Forelimb muscle (tissue), 1 donor: ENCODE measurements at places on chromosomes 1 and 21. TPM values are rescaled to one million over a fixed set of nuclear protein-coding genes. Genes with fewer than 3 reads are reported as not detected.

The DMBX1 gene
- polyA plus RNA-seq, result not detected

- no peak for DNase-seq
Observed at GRCh38 chr1:235935235-235936225, 68.8 kb upstream of the LYST start.

- DNase-seq, result no peak
Observed at GRCh38 chr1:242731446-242731845, 206.9 kb upstream of the PLD5 start.

The USH2A gene
- polyA plus RNA-seq, result 0.05 TPM

GRCh38 chr1:54724771-54725170, 9.1 kb downstream of the TTC4 start:
- no peak for DNase-seq

DNA sequence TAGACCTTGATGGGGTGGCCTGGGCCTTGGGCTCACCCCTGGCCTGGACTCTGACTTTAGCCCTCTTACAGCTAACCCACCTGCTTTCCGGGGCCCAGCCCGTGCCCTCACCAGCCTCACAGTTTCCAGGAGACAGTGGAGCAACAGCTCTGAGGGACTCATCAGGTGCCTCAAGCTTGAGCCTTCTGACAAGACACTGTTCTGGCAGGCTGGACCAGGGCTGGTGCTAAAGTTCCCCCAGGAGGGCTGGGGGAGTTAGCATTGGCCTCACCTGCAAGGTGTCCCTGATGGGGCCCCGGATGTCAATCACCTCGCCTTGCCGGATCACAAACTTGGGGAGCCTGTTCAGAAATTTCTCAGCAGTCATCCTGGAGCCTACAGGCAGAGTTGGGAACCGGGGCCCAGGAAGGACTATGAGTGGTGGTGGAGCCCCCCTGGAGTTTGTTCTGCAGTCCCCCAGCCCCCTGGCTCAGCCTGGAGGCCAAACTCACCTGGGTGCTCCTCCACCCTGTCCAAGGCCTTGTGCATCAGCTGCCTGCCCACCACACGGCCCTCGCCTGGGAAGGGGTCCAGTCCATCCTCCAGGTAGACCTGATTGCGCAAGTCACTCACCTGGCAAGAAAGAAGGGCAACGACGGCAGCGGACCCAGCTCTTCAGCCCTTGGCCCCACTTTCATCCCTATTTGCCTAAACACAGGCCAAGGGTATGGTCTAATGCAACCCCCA, 4.1 kb downstream of the SH3BGRL3 start:
- DNase-seq, result no peak

DNA sequence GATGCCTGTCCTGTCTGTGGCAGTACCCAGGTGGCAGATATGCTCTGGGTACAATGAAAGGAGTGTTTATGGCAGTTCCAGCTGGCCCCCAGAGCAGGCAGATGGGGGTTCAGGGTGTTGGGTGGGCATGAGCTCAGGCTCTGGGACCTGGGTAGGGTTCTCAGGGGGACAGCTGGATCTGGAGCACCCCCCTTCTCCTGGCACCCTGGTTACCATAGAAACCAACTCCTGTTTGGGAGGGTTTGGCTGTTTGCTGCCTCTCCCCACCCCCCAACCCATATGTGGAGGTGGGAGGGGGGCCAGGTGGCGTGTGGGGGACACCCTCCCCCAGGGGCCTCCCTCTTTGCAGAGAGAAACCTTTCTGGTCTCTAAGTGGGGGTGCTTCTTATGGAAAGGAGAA, 7.1 kb downstream of the FOXO6 start:
- no peak for DNase-seq
